ENCODE measurements at places on chromosomes 1 and 21. TPM values are rescaled to one million over a fixed set of nuclear protein-coding genes. Genes with fewer than 3 reads are reported as not detected.

The CDC20 gene
- total RNA-seq, result 157 TPM

The ABCG1 gene
- total RNA-seq, result not detected

The VANGL2 gene
- not detected for total RNA-seq

The HCRTR1 gene
- not detected for total RNA-seq

The ECM1 gene
- total RNA-seq, result 67.0 TPM

The STUM gene
- not detected for total RNA-seq

The C1QA gene
- total RNA-seq, result not detected

The HNRNPCL4 gene
- total RNA-seq, result not detected

The OR2T29 gene
- not detected for total RNA-seq

The NOS1AP gene
- 0.29 TPM for total RNA-seq

The FMO2 gene
- total RNA-seq, result not detected

The TRIM62 gene
- total RNA-seq, result 3.7 TPM

The PLA2G2C gene
- total RNA-seq, result not detected

The DTL gene
- total RNA-seq, result 7.8 TPM

The OR2AK2 gene
- total RNA-seq, result not detected

The RNU1-1 gene
- not detected for total RNA-seq

The KRTAP19-5 gene
- total RNA-seq, result not detected

The AQP10 gene
- not detected for total RNA-seq

The SLC19A2 gene
- total RNA-seq, result 6.6 TPM

The TLCD4 gene
- total RNA-seq, result under 0.01 TPM

The PLEKHA6 gene
- 3.9 TPM for total RNA-seq

The A3GALT2 gene
- total RNA-seq, result not detected

The FOXO6 gene
- total RNA-seq, result not detected

The RGS1 gene
- not detected for total RNA-seq

The RAP1GAP gene
- not detected for total RNA-seq

The S100A6 gene
- total RNA-seq, result 1,431 TPM

The F13B gene
- not detected for total RNA-seq

The ZNF648 gene
- not detected for total RNA-seq

The LIN28A gene
- total RNA-seq, result not detected

The RGS4 gene
- total RNA-seq, result 231 TPM

The FMO1 gene
- not detected for total RNA-seq

The S100A3 gene
- total RNA-seq, result 5.8 TPM

The WNT4 gene
- 0.18 TPM for total RNA-seq

The PTAFR gene
- 1.2 TPM for total RNA-seq

The GCSAML gene
- total RNA-seq, result not detected

All from myometrial cell (primary cell).